COR-L47 (cell line): ENCODE measurements at places on chromosomes 6 and 20.

DNA sequence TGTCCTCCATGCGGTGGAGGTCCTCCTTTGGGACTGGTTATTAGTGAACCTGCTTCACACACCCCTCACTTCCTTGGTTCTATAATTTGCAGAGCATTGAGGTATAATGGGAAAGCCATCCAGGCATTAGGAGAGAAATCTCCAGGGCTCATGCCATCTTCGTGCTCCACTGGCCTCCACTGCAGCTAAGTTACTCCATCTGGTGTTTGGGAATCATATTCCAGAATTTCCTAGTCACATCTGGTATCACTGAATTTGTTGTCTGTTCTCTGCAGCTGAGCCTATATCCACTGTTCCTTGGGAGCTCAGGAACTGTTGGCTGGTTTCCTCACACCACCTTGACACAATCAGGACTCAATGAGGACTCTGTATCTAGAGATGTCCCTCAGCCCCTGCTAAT, 173.0 kb upstream of the TSHZ2 start:
- no peak for DNase-seq

DNA sequence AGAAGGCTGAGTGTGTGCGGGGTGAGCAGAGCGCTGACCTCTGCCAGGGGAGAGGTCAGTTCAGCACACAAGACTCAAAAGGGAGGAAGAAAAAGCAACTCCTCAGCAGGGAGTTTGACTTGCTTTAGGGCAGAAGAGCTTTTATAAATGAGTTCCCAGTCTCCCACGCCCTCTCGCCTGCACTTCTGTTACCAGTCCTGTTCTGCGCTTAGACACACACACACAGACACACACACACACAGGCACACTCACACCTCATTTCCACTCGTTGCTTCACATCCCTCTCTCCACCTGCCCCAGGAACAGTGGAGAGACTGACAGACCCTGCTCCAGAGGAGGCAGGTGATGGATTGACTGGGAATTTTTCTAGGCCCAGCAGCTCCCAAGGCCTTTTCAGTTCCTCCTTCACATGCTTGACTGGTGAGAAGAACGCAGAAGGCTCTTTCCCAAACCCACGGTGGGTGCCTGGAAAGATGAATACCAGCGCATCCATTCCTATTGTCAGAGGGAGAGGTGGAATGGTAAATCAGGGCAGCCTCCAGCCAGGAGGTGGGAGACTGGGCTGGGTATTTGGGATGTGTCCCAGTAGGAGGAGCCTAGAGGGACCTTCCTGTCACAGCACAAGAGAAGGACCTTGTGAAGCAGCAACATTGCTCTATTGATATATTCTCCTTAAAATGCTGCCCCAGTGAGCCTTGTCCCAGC, 43.7 kb downstream of the JAG1 start:
- DNase-seq: no peak

GRCh38 chr6:140774080-140774505, 1358.6 kb upstream of the GJE1 start:
- no peak for DNase-seq

DNA sequence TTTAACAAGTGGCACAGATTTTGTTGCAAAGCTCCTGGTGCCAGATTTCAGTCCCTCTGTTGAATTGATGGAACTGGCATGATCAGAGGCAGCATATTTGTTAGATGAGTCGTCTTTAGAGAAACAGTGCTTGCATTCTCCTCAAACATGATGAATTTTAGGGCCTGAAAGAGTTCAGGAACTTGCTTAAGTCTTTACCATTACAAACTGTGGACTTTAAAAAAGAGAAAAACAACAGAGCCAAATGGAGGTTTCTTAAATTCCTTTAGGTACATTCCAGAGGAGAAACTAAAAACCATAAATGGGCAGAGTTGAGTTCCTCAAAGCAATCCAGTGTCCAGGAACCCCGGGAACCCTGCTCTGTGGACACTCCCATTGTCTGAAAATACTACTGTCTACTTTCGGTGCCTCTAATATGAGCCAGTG, 2.5 kb downstream of the GTF2H5 start:
- no peak for DNase-seq

DNA sequence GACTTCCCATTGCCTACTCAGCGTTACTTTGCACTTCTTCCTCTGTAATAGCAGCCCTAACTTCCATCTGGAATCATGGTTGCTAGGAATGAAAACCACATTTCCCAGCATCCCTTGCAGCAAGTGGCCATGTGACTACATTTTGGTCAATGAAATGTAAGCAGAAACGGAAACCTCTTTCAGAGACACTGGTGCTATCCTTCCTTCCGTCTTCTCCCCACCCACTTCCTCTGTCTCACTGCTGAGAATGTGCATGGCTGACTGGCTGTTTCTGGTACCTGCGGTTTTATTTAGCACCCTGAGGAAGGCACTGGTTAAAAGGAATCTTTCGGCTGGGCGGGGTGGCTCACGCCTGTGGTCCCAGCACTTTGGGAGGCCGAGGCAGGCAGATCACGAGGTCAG, 107.4 kb downstream of the SCML4 start:
- no peak for DNase-seq

- DNase-seq: no peak
Measured at GRCh38 chr6:112910256-112910655, 563.1 kb downstream of the RFPL4B start.

- DNase-seq: no peak
Measured at GRCh38 chr6:104286641-104287040, 573.1 kb downstream of the HACE1 start.

GRCh38 chr20:830011-830521, 3.4 kb upstream of the FAM110A start:
- no peak for DNase-seq

GRCh38 chr20:20637998-20638725, 74.3 kb downstream of the RALGAPA2 start:
- DNase-seq: no peak

DNA sequence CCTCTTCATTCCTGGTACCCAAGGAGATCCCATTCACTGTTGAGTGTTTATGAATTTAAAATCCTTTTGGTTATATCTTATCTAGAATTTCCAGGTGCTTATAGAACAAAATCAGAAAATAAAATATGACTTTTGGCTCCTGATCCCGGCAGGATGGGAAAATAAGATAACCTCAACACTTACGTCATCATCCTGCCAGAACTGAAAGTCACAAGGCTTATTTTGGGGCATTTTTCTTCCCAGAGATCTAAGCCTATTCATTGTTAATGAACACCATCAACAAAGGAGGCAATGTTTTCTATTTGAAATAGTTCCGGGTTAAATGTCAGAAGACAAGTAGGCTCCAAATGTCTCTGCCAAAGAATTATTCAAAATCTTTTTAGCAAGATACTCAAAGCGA, 580.6 kb downstream of the TFAP2A start:
- DNase-seq: no peak

GRCh38 chr20:63736893-63737694, 630 bp downstream of the LIME1 start:
- no peak for DNase-seq

DNA sequence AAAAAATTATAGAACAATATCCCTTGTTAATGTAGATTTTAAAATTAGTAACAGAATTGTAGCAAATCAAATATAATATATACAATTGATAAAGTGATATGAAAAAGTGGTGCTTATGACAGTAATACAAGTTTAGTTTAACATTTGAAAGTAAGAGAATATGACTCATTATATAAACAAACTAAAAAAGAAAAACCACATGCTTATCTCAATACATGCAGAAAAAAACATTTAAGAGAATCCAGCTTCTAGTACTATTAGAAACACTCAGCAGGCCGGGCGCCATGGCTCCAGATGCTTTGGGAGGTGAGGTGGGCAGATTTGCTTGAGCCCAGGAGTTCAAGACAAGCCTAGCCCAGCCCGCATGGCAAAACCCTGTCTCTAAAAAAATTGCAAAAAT, 60.7 kb upstream of the LAMA2 start:
- no peak for DNase-seq

DNA sequence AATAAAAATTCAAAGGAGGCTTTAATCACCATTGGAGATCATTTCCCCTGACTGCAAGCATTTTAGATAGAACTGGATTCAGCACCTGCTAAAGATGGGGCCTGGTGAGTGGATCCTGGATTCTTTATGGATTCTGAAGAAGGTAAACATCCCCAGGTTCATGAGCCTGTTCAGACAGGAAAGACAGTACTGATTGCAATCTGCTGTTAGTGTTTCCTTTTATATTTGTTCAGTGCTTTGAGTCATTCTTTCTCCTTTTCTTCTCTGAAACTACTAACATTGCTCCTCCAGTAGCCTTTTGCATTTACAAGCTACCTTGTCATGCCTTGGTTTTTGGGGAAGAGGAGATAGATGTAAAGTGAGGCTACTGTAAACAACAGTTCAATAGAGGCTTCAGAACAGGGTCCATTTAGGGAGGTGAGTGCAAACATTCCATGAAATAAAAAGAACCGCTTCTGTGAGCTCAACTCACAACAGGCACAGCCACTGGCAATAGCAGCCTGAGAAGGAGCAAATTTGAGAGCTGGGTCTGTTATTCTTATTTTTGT, 66.4 kb upstream of the PRL start:
- peak; percentile 6 for DNase-seq

GRCh38 chr6:47093169-47093568, 51.0 kb upstream of the ADGRF1 start:
- DNase-seq: no peak

DNA sequence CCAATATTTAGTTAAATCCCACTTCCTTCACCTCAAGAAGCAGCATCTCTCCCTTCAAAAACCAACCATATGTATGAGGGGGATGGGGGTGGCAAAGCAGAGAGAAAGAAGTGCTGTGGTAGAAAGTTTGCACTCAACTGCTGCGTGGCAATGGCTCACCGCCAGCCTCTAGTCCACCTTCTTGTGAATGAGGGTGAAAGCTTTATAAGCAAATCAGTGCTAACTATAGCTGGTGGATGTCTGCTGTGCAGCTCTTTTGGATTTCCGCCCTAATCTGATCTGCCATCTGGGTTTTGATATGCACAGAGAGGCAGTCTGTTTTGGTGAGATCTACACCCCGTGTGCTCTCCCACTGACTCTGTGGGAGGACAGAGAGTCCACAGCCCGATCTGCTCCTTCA, 281.2 kb upstream of the SUPT3H start:
- DNase-seq: no peak

- DNase-seq: no peak
Measured at GRCh38 chr20:9499126-9499899, 15.1 kb upstream of the LAMP5 start.

- peak; percentile 81 for DNase-seq
Measured at GRCh38 chr6:93423542-93423941, 4.2 kb upstream of the EPHA7 start.

GRCh38 chr6:31203345-31203979, 33.0 kb upstream of the POU5F1 start:
- DNase-seq: peak; percentile 85

DNA sequence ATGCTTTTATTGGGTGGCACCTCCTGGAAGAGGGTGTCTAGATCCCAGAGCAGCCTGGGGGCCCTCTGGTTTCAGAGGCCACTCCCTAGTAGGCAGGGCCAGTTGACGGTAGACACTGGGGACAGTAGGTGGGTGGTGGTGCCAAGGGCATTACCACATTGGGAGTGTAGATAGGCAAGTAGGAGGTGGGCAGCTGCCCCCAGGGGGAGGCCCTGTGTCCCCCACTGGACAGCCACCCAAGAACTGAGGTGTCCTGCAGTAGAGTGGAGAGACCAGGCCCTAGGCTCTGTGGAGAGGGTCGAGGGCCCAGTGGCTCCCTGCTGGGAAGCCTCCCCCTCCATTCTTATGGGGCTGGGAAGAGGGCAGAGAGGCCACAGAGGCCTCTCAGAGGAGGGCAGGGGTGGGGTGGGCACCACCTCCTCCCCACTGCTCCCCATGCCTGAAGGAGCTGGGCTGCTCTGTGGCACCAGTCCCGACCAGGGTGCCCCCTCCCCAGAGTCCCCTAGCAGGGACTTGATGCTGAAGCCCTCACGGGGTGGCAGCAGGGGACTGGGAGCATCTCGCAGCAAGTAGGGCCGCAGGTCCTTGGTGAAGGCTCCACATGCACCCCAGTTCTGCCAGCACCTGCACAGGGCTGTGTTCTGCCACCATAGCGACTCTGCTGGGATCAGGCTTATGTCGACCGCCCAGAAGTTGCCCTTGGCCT, 305.0 kb upstream of the KCNQ5 start:
- no peak for DNase-seq

GRCh38 chr20:32839227-32839981, 19.3 kb upstream of the EFCAB8 start:
- no peak for DNase-seq

DNA sequence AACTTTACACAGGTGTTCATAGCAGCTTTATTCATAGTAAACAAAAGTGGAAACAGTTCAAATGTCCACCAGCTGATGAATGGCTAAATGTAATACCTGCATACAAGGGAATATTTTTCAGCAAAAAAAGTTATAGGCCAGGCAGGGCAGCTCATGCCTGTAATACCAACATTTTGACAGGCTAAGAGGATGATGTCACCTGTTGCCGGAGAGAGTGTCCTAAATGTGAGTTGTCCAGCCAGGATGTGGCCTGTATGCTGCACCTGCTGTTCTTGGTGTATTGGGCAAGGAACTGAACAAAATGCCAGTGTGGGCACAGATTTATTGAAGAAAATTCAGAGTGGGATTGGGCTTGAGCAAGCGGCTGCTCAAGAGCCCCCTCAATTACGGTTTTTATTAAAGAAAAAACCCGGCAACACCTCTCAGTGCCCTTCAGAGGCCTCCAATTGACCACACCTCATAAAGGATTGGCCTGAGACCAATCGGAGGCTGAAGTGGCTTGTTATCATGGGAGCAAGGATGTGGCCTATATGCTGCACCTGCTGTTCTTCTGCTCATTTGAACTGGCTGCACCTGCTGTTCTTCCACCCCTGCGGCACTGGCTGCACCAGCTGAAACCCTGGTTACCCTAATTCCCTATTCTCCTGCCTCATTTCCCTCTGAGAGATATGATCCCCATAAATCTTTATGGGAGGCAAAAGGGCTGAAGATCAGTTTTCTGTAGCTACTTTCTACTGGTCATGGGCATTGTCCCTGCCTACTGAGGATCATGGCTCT, 164.3 kb upstream of the PROKR2 start:
- DNase-seq: peak; percentile 21

GRCh38 chr6:157787080-157787479, 36.0 kb upstream of the SNX9 start:
- DNase-seq: no peak

DNA sequence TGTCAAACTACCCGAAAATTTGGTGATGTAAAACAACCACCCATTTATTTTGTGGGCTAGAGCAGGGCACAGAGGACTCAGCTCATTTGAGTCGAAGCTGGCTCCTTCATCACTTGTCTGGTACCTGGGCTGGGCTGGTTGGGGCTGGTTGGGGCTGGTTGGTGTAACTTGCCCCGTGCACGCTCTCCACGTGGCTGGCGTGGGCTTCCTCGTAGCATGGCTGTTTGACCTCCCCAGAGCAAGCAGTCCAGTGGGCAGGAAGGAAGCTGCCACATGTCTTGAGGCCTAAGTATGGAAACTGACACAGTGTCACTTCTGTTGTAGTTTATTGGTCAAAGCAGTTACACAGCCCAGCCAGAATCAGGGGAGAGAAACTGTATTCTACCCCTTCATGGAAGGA, 27.1 kb downstream of the BCAS4 start:
- no peak for DNase-seq
